ENCODE measurements at places on chromosomes 7 and 10. TPM values are rescaled to one million over a fixed set of nuclear protein-coding genes. Genes with fewer than 3 reads are reported as not detected.

DNA sequence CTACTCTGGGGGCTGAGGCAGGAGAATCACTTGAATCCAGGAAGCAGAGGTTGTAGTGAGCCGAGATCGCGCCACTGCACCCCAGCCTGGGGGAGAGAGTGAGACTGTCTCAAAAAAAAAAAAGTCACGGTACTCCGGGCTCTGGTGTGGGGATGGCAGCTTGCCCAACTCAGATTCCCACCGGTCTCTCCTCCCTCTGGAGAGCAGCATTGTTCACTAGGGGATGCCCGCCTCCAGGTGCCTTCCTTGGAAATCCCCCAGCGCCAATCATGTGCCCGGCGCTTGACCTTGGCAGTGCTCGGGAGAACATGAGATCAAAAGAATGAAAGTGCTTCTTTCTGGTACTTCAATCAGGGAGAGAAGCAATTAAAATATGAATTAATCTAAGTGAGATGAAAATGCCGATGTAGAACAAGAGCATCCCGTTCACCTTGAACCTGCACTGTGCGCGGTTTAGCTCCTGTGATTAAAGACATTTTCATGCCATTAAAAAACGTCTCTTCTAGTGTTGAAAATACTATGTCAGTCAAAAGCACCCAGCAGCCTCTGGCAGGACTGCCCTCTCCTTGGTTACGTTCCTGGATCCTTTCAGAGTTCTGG is 1127.3 kb upstream of the AUTS2 start:
- no peak overlapping the region for H3K4me3 ChIP-seq
- H3K36me3 ChIP-seq = no peaks in the 10 kb centered on the region
- H3K4me1 ChIP-seq = no peaks in the 10 kb centered on the region
- H3K27me3 ChIP-seq = no peaks in the 10 kb centered on the region
- peak; percentile 8 for DNase-seq
- H3K27ac ChIP-seq = no peak overlapping the region

The IDI2 gene
- not detected for total RNA-seq

The CPVL gene
- total RNA-seq = not detected

The MNX1 gene
- total RNA-seq = 4.2 TPM

The PDLIM1 gene
- 83.9 TPM for total RNA-seq
